ENCODE measurements at places on chromosomes 3 and 15.

DNA sequence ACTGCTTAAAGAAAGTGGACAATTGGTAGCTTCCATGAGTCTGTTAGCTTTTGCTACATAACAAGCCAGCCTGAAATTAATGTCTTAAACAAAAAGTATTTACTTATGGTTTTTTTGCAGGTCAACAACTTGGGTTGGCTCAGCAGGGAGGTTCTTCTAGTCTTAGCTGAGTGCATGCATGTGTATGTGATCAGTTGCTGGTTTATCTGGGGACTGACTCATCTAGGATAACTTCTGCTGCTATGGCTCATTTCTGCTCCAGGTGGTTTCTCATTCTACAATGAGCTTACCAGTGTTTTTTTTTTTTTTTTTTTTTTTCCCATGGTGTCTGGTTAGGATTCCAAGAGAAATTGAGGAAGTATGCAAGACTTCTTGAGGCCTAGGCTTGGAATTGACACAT is 244.7 kb downstream of the NSUN3 start:
- no peak for DNase-seq

- DNase-seq = no peak
Observed at GRCh38 chr3:45599424-45599886, 4.9 kb downstream of the LIMD1 start.

DNA sequence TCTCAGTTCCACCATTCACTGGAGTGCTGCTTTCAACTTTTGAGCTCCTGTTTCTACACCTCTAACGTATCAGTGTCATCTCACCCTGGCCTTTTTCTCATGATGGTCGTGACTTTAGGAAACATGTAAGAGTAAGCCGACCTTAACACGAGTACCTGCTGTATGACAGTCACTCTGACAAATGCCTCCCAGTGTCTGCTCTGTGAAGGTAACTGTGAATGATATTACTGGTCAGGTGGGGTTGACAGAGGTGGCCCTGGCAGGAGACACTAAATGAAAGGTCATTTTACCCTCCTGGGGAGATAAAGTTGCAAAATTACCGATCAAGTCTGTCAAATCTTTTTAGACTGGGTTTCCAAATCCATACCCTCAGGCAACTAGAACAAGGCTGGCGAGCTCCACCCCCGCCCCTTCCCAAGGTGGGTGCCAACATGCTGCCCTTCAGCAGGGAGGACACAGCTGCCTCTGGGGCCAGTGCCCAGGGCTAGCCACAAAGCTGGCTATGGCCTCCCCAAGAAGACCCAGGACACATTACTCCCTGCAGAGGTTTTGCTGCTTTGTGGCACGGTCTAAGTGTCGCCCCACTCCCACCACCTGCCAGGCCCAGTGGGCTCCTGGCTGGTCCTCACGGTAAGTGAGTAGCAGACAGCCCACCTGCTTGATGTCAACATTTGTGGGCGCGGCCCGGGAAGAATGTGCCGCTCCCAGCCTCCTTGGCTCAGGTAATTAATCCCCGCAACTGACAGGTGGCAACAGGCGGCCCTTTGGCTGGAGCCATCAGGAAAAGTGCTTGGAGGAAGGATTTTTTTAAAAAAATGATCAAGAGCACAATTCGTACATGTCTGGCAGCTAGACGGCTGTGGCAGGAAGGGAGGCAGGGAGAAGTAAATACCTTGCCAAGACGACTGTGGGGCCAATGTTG is 211.8 kb downstream of the TP63 start:
- DNase-seq = no peak

- DNase-seq = no peak
Observed at GRCh38 chr15:70533931-70534742, 229.2 kb downstream of the UACA start.

- DNase-seq = no peak
Observed at GRCh38 chr3:38549486-38549885, 53.3 kb downstream of the EXOG start.

DNA sequence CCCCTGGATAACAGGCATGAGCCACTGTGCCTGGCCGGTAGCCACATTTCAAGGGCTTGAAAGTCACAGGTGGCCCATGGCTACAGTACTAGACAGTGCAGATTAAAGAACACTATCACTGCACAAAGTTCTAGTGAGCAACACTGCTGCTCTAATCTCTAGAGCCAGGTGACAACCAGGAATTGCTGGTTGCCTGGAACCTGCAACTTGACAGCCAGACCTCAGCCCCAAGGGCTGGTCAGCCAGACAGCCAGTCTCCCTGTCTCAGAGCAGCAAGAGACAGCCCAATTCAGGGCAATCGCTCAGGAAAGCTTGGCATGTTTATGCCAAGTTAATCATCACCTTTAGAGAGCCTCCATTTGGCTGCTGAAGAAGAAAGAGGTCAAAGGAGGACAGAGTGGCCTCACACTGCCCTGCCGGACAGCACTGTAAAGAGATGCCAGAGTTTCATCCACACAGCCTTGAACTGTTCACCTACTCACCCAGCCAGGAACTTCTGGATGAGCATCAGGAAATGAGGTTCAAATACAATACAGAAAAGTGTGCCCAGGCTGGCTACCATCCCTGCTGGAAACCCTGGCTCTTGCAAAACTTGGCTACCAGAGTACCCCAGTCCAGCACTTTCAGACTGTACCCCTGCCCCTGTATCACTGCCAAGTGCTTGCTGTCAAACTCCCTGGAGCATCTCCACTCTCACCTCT is 6.0 kb downstream of the CCDC12 start:
- DNase-seq = no peak

- peak; percentile 55 for DNase-seq
Observed at GRCh38 chr15:57138349-57138788, 219.9 kb downstream of the TCF12 start.

DNA sequence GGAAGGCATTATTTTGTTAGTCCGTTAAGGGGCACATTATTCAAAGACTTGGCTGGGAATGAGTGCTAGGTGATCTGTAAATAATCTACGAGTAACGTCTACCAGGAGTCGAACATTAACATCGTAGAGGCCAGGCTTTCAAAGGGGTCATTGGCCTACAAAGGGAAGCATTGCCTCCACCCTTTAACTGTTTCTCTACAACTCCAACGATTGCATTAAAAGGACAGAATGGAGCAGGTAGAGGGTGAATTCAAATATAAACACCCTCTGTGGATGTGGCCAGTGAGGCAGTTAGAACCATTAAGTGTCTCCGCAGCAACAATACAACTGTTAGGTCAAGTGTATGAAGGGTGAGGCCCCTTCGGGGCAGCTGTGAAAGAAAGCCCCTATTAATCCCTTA is 126.0 kb upstream of the LMOD3 start:
- DNase-seq = no peak

- no peak for DNase-seq
Observed at GRCh38 chr3:54307566-54308180, 185.3 kb downstream of the CACNA2D3 start.

DNA sequence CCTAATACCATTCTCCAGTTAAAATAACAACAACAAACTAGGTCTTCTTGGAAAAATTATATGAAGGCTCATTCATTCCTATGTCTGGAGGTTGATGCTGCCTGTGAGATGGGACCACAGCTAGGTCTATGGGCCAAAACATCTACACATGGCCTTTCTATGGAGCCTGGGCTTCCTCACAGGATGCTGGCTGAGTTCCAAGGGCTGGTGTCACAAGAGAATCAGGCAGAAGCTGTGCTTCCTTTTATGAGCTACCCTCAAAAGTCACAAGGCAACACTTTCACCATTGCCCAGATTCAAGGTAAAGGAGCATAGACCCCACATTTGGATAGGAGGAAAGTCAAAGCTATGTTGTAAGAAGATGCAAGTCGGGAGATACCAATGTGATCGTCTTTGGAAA is 4.6 kb upstream of the RTP2 start:
- DNase-seq = no peak

- DNase-seq = no peak
Observed at GRCh38 chr15:95684126-95684525, 646.4 kb upstream of the NR2F2 start.

- no peak for DNase-seq
Observed at GRCh38 chr3:85258326-85258725, 299.5 kb downstream of the CADM2 start.

- no peak for DNase-seq
Observed at GRCh38 chr3:13524979-13525669, 23.8 kb upstream of the FBLN2 start.

DNA sequence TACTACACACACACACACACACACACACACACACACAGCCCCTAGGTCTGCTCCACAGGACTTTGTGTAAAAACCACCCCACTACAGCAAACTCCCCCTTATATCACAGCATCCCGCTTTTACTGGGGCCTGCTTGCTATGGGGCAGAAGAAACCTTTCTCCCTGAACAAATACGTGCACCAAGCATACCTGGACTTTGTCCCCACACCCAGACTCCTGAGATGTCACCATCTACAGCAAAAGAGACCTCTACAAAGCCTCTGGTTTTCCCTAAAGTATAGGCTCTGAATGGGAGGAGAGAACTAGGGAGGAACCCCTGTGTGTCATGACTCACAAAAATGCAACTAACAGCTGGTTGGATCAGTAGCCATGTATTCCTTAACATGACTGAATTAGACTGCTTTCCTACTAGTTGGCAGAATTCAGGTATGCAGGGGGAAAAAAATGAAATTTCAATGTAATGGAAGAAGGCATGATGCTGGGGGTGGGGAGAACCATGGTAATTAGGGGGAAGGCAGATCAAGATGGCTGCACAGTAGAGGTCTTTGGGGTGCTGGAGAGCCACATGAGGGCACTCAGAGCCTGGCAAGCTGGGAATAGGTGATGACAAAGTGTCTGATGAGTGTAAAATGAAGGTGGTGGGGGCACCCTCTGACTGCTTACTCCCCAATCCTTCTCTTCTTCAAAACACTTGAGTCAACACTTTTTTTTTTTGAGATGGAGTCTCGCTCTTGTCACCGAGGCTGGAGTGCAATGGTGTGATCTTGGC is 45.9 kb downstream of the DAPK2 start:
- DNase-seq = no peak

- DNase-seq = no peak
Observed at GRCh38 chr3:14988988-14989394, 41.6 kb downstream of the NR2C2 start.

- DNase-seq = no peak
Observed at GRCh38 chr3:27281671-27282150, 87.5 kb downstream of the NEK10 start.

GRCh38 chr3:118987477-118987876 is 47.2 kb downstream of the IGSF11 start:
- DNase-seq = peak; percentile 2

GRCh38 chr15:74783808-74784175 is 1.9 kb downstream of the CSK start:
- DNase-seq = no peak

- DNase-seq = no peak
Observed at GRCh38 chr3:169641167-169641566, 22.3 kb downstream of the MECOM start.

DNA sequence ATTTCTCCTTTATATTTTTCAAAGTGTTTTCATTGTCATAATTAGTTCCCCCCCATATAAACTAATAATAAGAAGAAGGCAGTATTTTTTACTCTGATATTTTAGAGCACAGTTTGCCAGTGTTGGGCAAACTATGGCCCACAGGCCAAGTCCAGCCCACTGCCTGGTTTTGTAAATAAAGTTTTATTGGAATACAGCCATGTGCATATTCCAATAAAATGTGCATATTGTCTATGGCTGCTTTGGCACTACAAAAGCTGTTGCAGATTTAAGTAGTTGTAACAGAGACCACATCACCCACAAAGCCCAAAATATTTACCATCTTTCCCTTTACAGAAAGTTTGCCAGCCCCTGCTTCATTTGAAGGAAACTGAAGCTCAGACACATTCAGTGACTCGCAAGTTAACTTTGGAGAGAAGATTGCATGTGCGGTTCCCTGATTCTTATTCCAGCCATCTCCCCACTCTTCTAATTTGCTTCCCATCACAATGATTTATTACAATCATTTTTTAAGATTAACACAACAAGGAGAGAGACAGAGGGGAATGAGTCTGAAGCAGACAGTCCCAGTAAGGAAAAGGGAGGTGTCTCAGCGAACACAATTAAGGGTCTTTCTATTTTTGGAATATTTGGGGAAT is 48.9 kb downstream of the RFTN1 start:
- DNase-seq = no peak

GRCh38 chr3:132255041-132255745 is 62.0 kb upstream of the ACP3 start:
- DNase-seq = peak; percentile 36

DNA sequence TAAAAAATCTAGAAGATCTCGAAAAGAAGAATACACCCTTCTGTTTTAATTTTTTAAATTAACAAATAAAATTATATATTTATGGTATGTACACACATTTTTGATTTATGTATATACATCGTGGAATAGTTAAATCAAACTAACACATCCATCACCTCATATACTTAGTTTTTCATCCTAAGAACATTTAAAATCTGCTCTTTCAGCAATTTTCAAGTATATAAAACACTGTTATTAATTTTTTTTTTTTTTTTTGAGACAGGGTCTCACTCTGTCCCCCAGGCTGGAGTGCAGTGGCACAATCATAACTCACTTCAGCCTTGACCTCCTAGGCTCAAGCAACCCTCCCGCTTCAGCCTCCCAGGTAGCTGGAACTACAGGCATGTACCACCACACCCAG is 32.8 kb upstream of the ACAP2 start:
- DNase-seq = no peak

DNA sequence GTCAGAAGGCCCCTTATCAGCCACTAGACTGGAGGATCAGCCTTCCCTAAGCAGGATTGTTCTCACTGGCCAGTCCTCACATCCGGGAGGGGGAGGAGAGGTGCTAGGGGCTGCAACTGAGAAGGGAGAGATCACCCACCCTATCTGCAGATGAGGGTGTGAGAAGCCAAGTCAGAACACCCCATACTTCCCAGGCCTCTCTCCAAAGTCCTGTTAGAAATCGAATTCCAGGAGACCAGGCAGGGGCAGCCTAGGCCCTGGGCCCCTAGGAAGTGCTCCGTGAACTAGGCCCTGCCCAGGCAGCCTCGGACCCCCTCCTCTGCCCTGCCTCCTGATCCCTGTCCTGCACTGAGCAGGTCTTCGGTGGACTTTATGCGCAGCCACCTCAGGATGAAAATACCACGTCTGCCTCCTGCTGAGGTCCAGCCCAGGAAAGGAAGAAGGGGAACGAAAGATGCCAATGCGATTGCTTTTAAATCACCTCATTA is 933 bp downstream of the DZIP1L start:
- DNase-seq = no peak

DNA sequence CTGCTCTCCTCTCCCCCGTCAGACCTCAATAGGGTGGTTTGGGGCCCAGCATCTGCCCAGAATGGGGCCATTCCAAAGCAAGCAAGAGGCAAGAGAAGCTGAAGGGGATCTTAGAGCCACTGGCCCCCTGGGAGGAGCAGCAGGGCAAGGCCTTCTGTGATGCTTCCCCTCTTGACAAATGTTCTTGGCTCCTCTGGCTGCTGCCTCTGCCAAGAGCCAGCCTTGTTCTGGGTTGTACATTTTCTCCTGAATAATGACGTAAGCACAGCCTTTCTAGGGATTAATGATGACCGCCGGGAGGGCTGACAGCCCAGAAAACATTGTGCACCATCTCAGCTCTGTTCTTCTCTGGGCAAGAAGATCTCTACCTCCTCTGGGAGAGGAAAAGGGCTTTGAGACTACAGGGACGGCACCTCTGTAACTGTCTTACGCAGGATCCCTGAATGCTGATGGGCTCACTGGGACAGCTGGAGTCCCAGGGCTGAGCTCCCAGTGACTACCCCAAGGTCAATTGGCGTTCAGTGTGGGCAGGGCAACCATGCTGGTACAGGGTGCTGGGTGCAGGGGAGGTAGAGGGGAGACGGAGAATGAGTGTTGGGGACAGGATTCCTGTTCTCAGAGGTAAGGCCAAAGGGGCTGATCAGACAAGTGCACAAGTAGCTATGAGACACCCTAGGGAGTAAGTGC is 253.3 kb downstream of the FAM43A start:
- no peak for DNase-seq

- no peak for DNase-seq
Observed at GRCh38 chr15:101510212-101511197, 21.0 kb upstream of the PCSK6 start.

- no peak for DNase-seq
Observed at GRCh38 chr3:109125902-109126301, 8.0 kb upstream of the MORC1 start.
